ENCODE measurements at places on chromosomes 11 and 22.

DNA sequence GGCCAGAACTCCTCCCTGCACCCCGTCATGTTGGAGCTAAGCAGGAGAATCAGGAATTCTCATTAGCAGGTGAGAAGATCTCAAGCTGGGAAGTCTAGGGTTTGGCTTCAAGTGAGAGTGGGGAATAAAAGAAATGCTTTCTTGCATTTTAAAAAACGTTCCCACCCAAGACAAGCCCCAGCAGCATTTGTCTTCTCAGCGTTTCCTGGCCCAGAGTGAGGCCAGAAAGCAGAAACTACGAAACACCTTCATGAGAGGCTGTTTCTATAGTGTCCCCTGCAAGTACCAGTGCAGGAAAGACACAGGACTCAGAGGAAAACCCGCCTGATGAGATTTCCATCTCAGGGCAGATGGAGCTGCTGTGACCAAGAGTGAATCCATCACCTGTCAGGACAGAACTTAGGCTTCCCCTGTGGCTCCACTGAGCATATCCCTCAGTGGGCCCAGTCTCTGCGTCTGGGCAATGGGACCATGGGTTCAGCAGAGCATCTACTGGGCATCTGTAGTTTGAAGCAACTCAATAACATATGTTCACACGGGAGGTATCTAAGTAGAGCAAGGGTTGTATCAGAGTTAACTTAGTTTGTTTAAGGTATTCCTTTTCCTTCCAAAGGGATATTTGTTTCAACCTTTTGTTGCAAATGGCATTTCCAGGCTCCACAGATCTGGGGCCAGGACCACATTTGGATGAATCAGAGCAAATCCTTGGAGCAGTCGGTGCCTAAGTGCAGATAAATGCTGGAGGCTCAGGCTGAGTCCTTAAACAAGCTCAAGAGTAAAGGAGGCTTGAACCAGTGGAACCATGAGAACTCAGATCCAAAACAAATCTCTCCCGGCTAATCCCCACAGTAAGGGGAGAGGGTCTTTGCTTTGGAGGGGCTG lies 548.3 kb downstream of the MIAT start:
- DNase-seq, result no peak

- DNase-seq, result no peak
Observed at GRCh38 chr11:84800755-84801346, 826.3 kb downstream of the DLG2 start.

GRCh38 chr22:24141586-24141985 lies 39.7 kb upstream of the SUSD2 start:
- peak; percentile 36 for DNase-seq

GRCh38 chr11:75174781-75175370 lies 24.0 kb downstream of the SLCO2B1 start:
- no peak for DNase-seq

GRCh38 chr11:11420899-11421285 lies 67.8 kb upstream of the CSNK2A3 start:
- no peak for DNase-seq

DNA sequence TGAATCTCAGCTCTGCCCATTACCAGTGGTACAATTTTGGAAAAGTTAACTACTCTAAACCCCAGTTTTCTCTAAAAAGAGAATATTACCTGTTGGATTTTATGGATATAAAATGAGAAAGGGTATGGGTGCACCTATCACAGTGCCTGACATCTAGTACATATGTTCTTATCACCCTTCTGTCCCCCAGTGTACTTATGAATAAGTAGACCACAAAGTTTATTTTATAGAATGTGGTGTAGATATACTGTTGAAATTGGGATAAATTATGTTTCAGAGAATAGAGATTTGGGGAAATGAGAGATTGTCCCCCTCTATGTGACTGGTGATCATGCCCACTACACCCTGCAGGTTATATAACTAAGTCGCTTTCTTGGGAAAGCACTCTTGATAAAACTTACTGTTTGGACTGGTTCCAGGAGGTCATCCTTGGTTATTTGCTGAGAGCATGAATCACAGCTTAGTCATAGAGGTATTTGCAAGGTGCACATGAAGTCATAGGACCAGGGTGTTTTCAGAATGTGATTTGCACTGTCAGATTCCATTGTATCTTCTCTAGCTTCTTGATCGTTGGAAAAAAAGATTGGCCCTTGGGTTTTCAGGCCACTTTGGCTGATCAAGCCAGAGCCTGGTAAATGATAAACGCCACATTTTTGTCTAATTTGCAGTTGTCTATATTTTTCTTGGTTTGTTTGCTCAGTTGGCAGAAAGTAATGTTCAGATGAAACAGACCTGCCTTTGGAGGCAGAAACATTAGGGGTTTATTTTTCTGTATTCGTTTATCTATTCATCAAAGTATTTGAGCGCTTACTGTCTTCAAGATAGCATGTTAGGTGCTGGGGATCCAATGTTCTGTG lies 21.3 kb downstream of the STX3 start:
- DNase-seq, result no peak

DNA sequence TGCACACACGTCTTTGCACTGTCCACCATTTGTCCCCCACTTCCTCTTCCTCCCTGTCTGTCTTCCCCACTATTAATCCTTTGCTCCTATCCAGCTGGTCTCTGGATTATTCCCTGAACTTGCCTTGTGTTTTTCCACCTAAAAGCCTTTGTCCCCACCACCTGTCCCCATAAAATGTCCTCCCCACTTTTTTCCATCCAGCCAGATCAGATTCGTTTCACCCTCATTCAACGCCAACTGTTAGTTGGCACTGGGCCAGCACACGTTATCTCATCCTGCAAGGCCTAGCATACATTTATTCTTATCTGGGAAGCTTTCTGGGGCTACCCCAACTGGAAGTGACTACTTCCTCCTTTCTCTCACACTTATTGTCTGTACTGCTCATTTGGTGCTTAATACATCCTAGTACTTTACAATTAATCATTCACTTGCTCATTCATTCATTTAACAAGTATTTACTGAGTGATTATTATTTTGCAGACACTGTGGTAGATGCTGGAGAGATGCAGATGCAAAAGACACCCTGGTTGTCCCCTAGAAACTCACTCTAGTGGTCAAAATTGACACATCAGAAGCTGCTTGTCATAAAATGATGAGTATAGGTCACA lies 96.2 kb downstream of the RASSF10 start:
- DNase-seq, result no peak

- DNase-seq, result no peak
Observed at GRCh38 chr11:72350752-72351151, 83.6 kb downstream of the CLPB start.

- no peak for DNase-seq
Observed at GRCh38 chr11:1473011-1473628, 13.5 kb downstream of the MOB2 start.

GRCh38 chr11:30254307-30255298 lies 23.8 kb downstream of the FSHB start:
- DNase-seq, result no peak

DNA sequence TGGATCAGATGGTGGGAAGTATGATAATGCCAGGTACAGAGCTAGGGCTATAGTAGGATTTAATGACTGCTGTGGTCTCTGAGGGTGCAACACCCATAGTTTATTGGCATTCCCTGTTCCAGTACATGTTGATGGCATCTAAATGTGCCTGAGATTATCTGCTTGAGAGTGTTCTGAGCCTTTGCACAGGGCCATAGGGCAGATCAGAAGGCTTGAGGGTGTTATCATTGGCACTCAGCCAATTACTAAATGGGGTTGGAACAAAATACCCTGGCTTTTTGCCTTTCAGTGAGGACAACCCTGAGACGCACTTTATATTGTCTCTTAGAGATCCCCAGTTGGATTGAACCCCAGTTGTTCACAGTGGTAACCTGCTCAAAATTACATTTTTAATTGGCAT lies 6.7 kb downstream of the SLC5A12 start:
- no peak for DNase-seq

DNA sequence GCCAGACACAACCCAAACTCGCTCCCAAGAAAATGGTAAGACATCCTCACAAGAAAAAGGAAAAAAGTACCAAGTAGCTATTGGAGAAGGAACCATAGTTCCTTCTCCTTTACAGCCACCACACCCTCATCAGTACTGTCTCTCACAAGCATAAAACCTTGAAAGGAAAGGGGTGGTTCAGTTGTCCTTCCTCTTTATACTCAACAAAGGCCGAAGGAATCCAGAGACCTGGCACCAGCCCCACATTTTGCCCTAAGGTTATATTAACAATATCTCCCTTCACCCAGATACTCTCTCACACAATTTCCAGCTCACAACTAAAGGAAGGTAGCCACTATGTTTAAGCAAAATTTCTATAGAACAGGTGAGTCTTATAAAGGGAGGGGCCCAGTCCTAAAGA lies 8.5 kb downstream of the FHIP1B start:
- DNase-seq, result no peak

DNA sequence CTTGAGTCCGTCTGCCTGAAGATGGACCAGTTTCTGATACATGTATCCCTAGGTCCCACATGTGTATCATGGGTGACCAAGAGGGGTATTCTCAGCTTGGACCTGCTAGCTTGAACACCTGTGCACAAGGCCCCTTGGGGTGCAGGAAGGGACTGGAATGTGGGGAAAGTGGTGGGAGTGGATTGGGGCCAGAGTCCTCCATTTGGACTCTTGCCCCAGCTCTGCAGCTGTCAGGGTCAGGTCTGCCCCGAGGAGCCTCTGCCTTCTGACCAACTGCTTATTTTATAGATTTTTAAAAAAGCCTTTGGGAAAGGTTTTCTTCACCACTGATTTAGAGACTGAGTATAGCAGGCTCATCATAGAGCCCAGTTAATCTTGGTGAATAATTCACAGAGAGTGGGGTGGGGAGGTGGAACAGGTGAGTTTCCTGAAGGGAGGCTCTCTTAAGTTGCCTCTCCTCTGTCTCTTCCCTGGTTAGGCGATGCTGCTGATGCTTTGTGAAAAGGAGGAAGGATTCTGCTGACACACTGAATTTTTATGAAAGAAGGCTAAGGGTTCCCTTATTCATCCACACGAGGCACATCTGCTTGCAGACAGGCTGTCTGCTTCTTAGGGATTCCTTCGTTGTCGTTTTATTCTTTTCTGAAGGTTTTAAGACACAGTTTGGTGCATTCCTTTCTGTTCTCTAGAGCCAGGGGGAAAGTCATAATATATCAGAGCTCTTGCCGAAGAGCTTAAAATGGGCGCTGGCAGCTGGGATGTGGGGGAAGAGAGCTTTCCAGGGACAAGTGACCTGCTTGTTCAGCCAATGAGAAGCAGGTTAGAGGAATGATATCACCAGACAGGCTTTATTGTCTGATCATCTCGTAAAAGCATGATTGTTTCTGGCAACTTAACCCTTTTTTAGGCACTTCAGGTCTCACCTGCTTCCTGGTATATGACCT lies 19.9 kb downstream of the TRIM44 start:
- DNase-seq, result no peak

DNA sequence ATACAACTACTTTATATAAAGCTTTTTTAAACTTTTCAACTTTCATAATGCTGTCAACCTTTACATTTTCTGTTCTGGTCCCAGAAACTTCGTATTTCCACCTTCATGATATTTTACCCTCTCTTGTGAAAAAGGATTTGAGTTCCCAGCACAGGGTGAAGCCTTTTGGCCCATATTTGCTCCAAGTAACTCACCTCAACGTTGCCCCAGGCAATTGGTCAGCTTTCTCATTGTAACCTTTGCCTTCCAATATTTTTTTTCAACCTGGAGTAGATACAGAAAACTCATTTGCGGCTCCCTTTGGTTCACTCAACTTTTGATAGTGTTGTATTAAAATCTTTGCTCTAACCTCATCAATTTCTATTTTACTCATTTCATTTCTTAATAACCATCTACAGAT lies 21.1 kb upstream of the FAR1 start:
- no peak for DNase-seq

GRCh38 chr22:26447584-26448329 lies 18.7 kb downstream of the ASPHD2 start:
- no peak for DNase-seq

GRCh38 chr11:69145050-69145380 lies 10.7 kb upstream of the SMIM38 start:
- DNase-seq, result no peak
